ENCODE measurements at places on chromosomes 1 and 21.

DNA sequence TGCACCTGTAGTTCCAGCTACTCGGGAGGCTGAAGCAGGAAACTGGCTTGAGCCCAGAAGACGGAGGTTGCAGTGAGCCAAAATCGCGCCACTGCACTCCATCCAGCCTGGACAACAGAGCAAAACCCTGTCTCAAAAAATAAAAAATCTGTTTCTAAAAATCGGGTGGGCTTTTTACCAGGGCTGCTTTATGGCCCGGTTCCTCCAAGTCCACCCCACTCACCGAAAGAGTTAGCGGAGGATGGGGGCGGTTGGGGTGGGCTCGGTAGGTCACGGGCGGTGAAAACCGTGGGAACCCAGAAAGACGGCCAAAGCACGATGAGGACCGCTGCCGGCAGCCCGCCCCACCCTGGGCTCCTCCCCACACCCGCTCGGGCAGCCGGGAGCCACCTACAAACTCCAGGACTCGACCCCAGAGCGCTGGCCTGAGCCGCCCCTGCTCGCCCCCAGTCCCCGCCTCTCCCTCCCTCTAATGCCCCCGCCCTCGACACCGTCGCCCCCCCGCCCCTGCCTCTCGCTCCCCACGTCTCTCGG is 846 bp upstream of the PER3 start:
- DNase-seq: peak; percentile 81

DNA sequence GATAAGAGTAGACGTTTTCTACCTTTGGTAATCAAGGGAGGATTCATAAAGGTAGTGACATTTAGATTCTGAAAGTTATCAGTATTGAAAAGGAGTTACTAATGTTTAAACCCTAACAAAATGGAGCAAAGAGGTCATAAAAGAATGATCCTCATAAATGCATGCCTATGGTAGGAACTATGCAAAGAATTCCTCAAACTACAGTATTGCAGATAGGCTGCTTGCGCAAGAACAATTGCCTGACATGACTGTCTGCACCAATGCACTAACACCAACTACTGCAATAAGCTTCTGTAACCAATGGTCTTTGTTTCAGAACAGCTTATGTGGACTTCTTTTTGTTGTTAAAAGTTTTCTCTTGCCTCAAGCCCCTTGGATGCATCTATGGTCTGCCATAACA is 597.3 kb upstream of the ADGRL4 start:
- no peak for DNase-seq

DNA sequence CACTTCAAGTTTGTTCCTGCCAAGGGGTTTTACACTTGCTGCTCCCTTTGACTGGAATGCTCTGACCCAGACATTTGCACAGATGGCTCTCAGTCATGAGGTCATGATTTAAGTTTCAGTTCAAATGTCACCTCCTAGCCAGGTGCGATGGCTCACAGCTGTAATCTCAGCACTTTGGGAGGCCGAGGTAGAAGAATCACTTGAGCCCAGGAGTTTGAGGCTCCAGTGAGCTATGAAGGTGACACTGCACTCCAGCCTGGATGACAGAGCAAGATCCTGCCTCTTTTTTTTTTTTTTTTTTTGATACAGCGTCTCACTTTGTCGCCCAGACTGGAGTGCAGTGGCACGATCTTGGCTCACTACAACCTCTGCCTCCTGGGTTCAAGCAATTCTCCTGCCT is 4.5 kb upstream of the ZMYM4 start:
- peak; percentile 62 for DNase-seq

GRCh38 chr1:223401873-223402789 is 8.9 kb downstream of the CCDC185 start:
- no peak for DNase-seq

DNA sequence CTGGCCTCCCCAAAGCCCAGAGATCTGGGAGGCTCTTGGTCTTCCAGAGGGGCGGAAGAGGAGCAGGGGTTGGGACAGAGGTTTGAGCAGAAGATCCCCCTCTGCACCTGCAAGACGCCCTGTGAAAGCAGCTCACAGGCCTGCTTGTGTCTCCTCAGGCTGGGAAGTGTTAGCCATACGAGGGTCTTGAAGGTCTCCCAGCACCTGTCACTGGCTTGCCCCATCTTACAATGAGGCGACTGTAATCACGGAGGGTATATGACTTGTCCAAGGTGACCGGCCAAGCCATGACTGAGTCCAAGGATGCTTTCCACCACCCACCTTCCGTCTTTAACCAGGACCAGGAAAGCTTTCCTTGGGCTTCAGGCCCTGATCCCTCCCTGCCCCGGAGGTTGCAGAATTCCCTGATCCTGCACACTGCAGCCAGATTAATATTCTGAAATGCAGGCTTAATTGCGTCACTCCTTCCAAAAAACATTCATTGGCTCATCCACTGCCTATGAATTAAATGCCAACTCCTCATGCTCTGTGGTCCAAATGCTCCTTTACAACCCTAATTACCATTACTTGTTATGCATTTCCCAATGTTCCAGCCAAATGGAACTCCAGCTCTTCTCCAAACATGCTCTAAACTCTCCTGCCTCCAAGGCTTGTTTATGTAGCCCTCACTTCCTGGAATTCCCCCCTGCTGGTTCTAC is 64.0 kb downstream of the DDX20 start:
- no peak for DNase-seq

DNA sequence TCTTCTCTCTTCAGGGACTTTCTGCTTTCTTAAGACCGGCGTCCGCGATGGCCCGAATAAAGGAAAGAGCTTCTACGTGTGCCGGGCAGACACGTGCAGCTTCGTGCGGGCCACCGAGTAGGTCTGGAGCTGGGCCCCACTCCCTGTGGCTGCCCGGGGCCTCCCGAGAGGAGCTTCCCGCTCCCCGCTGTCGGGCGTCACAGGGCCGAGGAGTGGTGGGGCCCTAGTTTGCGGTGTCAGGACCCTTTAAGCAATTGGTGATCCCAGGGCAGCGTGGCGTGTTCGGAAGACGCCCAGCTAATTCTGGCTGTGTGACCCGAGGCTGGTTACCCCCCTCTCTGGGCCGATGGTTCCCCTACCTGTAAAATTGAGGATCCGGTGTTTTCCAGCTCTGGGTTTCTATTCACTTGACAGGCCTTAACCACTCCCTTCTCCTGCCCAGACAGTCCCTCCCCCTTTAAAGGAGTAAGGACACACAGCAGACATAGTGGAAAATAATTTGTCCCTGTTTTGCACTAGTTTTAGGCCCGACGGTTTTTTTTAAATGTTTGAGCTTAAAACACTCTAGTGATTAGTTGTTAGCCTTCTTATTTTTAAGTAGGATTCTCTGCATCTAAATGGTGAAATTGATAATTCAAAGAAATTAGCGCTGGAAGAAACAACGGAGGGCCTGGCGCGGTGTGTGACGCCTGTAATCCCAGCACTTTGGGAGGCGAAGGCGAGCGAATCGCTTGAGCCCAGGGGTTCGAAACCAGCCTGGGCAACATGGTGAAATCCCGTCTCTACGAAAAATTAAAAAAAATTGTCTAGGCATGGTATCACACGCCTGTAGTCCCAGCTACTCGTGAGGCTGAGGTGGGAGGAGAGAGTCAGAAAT is 553 bp downstream of the TTF2 start:
- DNase-seq: peak; percentile 44

DNA sequence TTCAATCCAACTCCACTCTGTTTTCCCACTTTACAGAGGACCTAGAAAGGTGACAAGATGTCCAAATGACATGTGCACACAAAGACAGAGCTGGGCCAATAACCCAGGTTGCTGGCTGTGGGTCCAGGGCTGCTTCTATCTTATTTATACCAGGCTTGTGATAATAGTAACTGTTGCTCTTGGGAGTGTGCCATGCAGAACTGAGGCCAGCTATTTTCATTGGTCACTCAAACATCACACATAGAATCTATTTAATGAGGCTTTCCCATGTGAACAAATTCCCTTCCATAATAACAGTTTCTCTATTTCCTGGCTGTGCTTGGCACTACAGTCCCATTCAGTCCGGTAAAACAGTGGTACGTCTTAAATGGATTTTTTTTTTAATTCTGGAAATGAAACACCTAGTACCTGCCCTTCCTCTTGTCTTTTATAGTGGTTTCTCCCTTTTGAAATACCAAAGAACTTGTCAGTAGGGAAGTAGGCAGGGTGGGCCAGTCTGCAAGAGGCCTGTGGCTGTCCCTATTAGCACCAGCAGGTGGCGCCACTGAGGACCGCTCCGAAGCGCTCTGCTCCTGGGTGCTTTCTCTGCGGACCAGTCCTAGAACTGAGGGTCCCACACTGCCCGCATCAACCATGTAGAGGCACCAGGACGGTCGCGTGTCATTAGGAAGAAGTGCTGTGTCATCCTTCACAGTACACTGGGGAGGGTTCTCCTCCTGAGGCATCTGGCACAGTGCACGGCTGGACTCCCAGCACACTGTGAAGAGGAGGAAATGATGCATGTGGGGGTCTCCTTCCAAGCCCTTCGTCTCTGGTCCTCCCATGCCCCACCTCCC is 52.1 kb downstream of the GPR161 start:
- DNase-seq: peak; percentile 41

GRCh38 chr1:67908250-67908936 is 75.1 kb upstream of the GNG12 start:
- DNase-seq: no peak

GRCh38 chr1:201563941-201564340 is 25.0 kb downstream of the NAV1 start:
- no peak for DNase-seq

DNA sequence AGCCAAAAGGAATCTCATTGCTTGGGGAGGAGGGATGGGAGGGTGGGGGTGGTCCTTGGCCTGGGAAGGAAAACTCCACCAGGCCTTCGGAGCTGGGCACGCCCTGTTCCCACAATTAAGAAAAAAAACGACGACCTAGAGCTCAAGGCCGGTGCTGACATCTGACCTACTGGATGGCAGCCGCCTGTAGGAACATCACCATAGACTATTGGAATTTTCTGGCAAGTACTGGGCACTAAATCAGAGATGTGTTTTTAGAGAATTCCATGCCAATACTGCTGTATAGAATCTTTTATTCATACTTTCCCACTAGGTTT is 729 bp downstream of the NADK start:
- DNase-seq: no peak

GRCh38 chr1:12230549-12231275 is 882 bp downstream of the VPS13D start:
- DNase-seq: peak; percentile 97

GRCh38 chr1:180906511-180906910 is 6.2 kb upstream of the KIAA1614 start:
- DNase-seq: no peak

DNA sequence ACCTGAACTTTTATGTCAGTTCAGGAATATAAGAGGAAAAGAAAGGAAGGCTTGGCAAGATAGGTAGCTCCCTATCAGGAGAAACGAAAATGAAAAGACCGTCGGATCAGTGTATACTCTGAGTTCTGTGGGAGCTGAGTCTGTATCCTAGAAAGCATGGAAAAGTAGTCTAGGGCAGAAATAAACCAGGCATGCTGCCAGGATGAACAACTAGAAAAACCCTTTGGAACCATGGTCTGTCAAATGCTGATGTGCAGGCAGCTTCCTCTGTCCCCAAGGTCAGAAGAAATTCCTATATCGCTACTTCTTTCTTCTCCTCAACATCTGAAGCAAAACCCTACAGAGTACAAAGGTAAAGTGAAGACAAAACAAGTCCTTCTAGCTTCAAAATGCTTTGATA is 268.8 kb downstream of the ST6GALNAC3 start:
- DNase-seq: peak; percentile 52

GRCh38 chr21:27114111-27114510 is 147.2 kb upstream of the ADAMTS5 start:
- no peak for DNase-seq

GRCh38 chr1:109819906-109820305 is 56.2 kb upstream of the EPS8L3 start:
- DNase-seq: no peak

DNA sequence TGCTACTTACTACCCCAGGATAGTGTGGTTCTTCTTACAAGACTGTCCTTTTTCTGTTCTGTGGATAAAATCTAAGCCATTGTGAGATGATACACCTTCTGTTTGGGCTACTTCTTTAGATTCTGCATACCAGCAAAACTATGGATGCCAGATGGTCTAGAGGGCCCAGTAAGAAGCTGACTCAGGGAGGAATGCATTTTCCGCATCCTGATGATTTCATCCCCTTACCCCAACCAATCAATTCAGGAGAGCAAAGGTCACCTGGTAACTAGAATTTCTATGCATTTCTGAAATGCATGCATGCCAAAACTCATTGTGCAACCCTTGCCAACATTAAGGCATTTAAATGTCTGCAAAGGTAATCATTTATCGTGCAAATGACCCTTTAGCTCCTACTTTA is 285.7 kb upstream of the ZP4 start:
- no peak for DNase-seq

- no peak for DNase-seq
Measured at GRCh38 chr1:45499415-45499769, 481 bp downstream of the CCDC163 start.

DNA sequence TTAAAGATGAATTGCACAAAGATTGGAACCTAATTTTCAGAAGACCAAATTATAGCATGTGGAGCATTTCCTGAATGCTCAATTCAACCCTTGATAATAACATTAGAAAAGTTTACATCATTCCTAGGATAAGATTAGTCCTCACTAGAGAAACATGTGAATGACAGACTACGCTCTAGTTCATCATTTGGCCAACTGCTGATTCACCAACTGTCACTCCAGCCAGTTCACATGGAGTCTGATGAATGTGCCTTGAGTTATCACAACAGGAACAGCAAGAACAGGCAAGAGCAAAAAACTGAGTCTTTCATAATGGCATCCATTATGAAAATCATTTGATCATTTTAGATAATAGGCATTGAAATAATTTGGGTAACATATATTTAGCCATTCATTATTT is 415.9 kb downstream of the PTPRC start:
- DNase-seq: no peak

GRCh38 chr1:174097426-174097825 is 61.9 kb upstream of the RABGAP1L start:
- DNase-seq: no peak

GRCh38 chr21:27192281-27192949 is 225.5 kb upstream of the ADAMTS5 start:
- no peak for DNase-seq

DNA sequence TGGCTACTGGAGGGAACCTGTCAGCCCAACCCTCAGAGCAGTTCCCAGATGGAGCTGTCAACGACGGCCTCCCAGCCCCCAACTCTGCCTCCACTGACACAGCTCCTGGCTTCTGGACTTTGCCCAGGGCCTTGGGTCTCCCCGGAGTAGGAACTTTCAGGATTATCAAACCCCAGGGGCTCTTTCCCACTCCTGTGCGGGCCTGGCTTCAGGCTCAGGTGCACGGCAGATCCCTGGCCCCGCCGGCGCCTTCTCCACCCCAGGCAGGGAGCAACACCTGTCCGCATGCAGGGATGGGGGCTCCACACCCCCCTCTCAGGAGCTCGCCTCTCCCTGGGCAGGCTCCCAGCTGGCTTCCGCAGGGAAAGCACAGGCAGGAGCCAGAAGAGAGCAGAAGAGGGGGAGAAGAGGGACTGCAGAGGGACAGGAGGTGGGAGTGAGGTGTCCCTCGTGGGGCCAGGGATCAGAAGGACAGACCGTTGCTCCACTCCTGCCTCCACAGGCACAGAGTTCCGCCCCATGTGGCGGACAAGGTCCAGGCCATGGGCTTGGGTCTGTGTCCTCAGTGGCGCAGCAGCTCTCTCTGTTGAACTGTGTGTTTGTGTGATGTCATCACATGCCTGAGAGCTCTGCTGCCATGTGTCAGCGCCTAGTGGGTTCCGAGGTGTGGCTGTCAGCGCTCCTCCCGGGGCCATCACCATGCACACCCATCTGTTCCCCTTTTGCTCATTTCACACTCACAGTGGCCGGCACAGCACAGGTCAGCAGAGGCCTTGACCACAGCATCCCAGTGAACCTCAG is 107.7 kb downstream of the PDE9A start:
- no peak for DNase-seq

- DNase-seq: no peak
Measured at GRCh38 chr1:101394041-101394440, 157.2 kb downstream of the S1PR1 start.

Measured in thyroid gland (tissue), 4 donors.